ENCODE measurements at places on chromosomes 16 and 17.

- no peak for DNase-seq
Measured at GRCh38 chr17:49637050-49637449, 40.8 kb downstream of the SPOP start.

- DNase-seq: no peak
Measured at GRCh38 chr17:9792181-9792840, 919 bp upstream of the DHRS7C start.

GRCh38 chr16:74778646-74779045 lies 4.0 kb upstream of the FA2H start:
- no peak for DNase-seq

- no peak for DNase-seq
Measured at GRCh38 chr17:67686241-67686640, 31.5 kb upstream of the NOL11 start.

GRCh38 chr16:78462288-78463208 lies 363.1 kb downstream of the WWOX start:
- no peak for DNase-seq

DNA sequence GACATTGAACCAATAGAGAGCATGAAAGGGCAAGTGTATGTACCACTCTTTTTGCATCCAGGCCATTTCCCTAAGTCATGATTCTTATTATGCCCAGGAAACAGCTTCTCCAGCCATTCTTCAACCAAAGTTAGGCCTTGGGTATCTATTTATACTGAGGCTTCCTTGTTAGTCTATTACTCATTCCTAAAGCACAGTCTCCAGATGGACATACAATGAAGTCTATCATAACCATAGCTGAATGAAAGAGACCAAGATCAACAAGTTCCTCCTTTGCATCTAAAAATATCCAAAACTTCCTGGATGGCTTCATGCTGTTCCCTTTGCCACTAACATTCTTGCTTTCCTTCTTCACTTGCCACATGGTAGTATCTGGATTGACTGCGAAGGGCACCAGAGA lies 265.9 kb downstream of the CDH8 start:
- DNase-seq: no peak

GRCh38 chr16:57318240-57318970 lies 33.9 kb upstream of the PLLP start:
- no peak for DNase-seq

GRCh38 chr17:65772989-65773388 lies 211.5 kb upstream of the AXIN2 start:
- no peak for DNase-seq

DNA sequence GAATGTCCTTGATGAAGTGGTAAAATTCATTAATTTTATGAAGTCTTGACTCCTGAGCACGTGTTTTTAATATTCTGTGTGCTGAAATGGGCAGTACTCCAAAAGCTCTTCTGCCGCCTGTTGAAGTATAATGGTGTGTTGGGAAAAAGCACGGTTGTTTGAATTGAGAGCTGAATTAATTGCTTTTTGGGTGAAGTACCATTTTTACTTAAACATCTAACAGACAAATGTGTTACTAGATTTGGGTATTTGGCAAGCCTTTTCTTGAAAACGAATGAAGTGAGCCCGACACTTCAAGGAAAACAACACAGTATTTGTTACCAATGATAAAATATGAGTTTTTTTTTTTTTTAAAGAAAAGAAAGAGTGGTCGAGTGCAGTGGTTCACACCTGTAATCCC lies 22.5 kb downstream of the WWP2 start:
- DNase-seq: no peak

Data from activated CD8-positive, alpha-beta memory T cell treated with anti-CD3 and anti-CD28 coated beads for 48 hours (primary cell).